ENCODE measurements at places on chromosomes 12 and 14.

- no peak for DNase-seq
These were observed 94.8 kb upstream of the ATP2B1 start for GRCh38 chr12:89803412-89803811.

GRCh38 chr12:64943686-64944085, 119.2 kb downstream of the TBC1D30 start:
- DNase-seq: no peak

GRCh38 chr12:91947459-91947858, 198.2 kb downstream of the BTG1 start:
- no peak for DNase-seq

- DNase-seq: no peak
These were observed 63.7 kb downstream of the FBXL14 start for GRCh38 chr12:1530592-1531152.

- no peak for DNase-seq
These were observed 89.7 kb downstream of the TMCC3 start for GRCh38 chr12:94560431-94561221.

GRCh38 chr12:41302979-41303403, 114.9 kb downstream of the PDZRN4 start:
- no peak for DNase-seq

DNA sequence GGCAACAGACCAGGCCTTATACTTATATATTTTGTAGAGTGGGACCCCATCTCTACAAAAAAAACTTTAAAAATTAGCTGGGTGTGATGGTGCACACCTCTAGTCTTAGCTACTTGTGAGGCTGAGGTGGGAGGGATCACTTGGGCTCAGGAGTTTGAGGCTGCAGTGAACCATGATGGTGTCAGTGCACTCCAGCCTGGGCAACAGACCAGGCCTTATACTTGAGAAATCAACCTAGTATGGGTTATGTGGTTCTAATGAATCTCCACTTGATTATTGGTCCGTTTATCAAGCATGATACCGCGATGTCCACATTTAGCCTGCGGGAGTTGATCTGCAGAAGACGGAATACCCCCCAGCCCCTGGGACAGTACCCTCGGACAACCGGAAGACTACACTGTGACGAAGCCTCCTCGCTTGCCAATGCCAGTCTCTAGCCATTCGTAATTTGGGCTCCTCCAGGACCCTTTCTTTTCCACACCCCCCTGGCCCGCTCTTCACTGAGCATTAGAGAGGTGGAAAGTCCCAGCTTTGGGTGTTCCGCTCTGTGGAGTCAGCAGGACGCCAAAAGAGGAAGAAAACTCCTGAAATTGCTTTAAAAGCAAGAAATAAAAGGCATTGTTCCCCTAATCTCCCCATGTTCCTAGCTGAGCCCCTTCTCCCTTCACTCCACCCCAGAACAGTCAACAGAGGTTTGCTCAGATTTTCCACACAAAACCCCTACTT, 19.4 kb downstream of the LTBP2 start:
- no peak for DNase-seq

- no peak for DNase-seq
These were observed 84.3 kb downstream of the TMEM30B start for GRCh38 chr14:61196792-61197191.

GRCh38 chr12:124036657-124037109, 63.7 kb downstream of the ZNF664 start:
- no peak for DNase-seq

DNA sequence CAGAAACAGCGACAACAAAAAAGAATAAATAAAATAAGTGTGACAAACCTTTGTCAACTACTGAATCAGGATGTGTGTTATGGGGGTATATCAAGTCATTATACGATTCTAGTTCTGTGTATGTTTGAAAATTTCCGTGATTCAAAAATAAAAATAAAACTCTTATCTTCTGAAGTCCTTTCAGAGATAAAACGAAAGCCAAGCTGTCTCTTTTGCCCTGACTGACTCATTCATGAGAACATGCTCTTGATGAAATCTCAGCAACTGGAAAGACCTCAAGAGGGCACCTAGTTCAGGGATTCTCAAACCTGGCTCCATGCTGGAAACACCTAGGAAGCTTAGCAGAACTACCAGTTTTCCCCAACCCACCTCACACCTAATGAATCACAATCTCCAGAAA, 9.2 kb downstream of the FOXN3 start:
- no peak for DNase-seq

- DNase-seq: no peak
These were observed 4.0 kb downstream of the KTN1 start for GRCh38 chr14:55583942-55584468.

- no peak for DNase-seq
These were observed 745.8 kb downstream of the TRHDE start for GRCh38 chr12:73017981-73018380.

Measured in stimulated activated CD8-positive, alpha-beta memory T cell treated with anti-CD3 and anti-CD28 coated beads, Interleukin-4, amount 100 ng/mL, for 1 hour (primary cell).